ENCODE measurements at places on chromosomes 7 and 10.

DNA sequence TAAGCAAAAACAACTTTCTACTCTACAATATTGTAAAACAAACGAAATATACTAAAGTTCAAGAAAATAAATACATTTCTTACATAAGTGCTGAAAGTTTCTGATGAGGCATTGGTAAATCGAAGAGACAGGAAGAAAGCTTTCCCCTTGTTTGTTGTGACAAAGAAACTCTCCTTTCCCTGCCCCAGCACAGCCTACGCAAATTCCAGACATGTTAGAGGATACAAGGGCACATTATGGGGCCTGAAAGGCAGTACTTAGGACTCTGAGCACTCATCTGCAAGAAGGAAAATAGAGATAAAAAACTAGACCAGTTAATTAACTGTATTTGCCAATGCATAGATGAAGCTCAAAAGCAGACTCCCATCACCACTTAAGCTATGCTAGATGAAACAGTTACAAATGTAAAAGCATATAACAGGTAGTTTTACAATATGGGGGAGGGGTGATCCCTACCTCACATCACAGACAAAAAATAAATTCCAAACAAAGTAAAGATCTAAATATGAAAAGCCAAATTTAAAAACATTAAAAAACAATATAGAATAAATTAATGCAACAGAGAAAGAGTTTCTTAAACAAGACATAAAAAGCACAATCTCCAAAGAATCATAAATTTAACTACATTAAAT, 21.8 kb downstream of the ARHGAP19 start:
- no peak for DNase-seq

DNA sequence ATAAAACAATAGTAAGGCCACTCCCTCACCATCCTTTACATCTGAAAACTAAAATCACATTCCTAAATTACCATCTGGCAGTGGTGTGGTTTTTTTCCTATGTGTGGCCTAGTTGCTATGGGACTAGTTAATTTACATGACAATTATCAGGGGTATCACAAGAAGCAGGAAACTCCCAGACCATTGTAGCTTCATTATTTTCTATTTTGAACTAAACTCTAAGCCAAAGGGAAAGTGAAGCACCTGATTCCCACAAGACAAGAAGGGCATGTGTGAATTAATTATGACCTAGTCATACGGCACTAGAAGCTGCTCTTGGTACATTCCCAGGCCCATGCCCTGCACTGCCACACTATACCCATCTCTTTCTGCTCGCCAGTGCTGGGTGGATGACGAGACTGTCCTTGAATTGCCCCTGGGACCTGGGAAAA, 103.4 kb downstream of the ATXN7L1 start:
- DNase-seq: no peak

- DNase-seq: no peak
These were observed at the start of gene PRR15 for GRCh38 chr7:29563590-29564495. Gene PRR15, plus strand, starts transcription at chr7:29563835. Its CDS starts 2,495 bp downstream, at chr7:29566330.

GRCh38 chr7:30853576-30853975, 58.1 kb upstream of the AQP1 start:
- DNase-seq: no peak

DNA sequence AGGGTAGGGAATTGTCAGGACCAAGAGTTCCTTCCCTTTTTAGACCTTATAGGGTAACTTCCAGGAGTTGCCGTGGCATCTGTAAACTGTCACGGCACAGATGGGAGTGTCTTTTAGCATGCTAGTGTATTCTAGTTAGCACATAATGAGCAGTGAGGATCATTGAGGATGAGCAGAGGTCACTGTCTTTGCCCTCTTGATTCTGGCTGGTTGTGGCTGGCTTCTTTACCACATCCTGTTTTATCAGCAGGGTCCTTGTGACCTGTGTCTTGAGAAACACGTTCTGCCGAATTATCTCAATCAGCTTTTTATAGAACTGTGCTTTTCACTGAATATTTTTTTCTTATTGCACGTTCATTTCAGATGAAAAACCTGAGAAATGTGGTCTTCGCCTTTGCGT, 41.5 kb downstream of the MINPP1 start:
- no peak for DNase-seq

DNA sequence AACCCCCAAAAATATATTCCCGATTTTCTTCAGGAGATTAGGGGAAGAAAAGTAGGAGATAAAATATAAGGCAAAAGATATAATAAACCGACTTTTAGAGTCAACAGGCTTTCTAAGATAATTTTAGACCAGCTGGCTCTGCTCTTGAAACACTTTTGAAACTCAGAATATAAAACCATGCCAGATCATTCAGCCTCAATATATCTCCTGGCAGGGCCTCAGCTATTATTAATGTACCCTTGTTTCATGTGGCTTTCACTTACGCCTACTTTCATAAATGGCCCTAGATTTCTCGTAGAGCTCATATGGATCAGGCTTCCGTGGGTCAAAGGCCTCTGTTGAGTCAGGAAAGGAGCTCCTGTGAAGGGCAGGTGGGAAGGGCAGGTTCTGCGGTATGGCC, 396.0 kb downstream of the PHTF2 start:
- DNase-seq: no peak

DNA sequence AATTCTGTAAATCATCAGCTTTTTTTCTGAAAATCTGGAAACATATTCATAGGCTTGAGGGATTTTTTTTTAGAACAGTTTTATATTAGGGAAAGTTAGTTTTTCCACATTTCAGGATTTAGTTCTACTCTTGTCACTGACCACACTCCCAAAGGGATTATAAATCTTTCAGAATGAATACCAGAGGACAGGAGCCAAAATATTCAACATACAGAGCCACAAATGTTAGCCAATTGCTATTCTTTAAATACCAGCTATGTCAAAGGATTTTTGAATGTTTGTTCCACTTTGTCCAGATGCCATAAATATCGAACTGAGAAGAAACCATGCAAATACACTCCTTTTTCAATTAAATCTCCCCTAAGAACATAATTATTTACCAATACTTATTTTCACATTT, 50.7 kb downstream of the ODAD2 start:
- no peak for DNase-seq

GRCh38 chr10:97821308-97822038, 28.2 kb upstream of the GOLGA7B start:
- DNase-seq: no peak

DNA sequence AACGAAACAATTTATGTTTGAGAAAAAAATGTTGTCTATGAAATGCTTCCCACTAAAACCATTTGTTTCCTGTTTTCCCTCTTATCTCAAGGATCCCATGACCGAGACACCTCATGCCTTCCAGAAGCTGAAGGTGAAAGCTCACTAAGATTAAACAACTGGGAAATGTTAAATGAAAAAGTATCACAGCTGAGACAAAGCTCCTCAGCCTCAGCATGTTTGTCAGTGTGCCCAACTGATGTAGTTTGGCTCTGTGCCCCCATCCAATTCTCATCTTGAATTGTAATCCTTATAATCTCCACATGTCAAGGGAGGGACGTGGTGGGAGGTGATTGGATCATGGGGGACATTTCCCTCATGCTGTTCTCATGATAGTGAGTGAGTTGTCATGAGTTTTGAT, 327.3 kb downstream of the HTR7 start:
- no peak for DNase-seq

DNA sequence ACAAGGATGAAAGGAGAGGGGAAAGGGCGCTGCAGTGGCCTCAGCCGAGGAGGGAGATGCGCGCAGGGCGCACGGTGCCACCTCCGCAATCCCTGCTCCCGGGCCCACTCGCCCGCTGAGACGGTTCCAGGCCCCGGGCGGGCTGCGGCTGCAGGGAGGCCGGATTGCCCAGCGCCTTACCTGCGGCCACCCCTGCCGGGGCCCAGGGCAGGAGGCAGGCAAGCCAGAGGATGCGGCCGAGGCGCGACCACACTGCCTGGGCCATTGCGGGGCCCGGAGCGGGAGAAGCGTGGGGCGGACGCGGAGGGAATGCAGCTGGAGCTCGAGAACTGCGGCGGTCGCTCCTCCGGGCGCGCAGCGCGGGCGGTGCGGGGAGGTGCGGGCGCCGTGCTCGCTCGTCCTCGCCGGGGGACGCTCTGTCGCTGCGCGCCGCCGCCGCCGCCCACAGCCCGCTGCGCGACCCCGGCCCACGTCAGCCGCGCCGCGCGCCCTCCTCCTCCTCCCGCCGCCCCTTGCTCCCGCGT, at the start of gene TMEM130:
Gene TMEM130, minus strand, starts transcription at position 418 of the 524 bp plus-strand sequence. Its CDS starts 153 bp downstream, at position 265.
- DNase-seq: no peak

GRCh38 chr7:147852833-147853232, 737.7 kb upstream of the C7orf33 start:
- no peak for DNase-seq

DNA sequence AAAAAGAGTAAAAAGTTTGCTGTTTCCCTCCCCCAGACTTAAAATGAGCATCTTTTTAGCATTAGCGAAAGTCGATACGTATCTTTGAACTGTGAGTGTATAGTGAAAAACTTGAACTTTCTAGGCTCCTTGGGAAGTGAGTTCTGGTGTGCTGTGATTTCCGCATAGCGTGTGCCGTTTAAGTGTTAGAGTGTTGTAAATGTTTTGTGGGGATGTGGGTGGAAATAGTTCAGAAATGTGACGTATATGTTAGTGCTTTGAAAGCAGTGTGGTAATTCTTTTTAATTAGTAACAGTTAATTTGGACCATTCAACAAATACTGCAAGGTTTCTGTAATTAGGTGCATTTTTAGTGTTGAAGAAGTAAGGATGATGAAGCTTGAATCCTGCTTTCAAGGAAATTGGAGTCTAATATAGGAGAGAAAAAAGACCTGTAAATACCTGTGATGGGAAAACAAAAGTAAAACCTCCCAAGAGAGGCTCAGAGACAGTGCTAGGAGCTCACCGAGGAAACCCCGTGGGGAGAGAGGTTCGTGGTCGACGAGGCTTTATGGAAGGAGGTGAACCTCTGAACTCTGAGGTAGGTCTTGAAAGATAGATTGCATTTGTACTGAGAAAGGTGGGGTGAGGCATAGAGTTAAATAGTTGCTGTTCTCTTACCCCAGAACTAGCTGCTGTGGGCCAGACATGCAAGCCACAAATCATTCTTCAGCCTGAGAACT, 40.8 kb downstream of the RBM33 start:
- DNase-seq: no peak

DNA sequence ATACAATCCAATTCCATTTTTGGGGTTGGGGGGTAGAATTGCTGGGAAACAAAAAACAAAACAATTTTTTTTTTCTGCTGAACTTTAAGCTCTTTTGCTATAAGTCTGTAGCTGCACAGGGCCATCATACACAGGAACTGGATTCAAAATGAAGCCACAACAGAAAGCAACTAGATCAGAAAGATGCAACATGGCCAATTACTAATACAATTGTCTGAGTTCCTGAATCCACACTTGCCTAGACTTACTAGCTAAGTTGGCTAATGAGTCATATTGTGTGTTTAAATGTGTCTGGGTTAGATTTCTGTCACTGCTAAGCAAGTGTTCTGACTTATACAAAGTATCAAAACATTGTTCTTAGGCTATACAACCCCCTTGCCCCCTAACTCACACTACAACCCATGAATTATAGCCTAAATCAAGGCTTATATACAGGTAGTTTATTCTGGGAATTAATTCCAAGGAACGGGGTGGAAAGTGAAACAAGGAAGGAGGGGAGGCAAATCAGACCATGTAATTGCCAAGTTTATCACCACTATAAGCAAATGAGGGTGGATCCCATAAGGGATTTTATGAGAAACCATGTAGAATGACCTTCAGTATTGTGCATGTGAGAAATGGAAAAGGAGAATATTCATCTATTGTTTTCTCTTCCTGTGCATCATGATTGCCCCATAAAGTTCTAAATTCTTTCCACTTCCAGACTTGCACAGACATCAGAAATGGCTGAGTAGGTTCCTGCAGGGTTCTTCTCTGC, 337.9 kb upstream of the SORCS1 start:
- no peak for DNase-seq

GRCh38 chr7:132944774-132945173, 137.1 kb downstream of the CHCHD3 start:
- no peak for DNase-seq

- DNase-seq: no peak
These were observed 88.8 kb upstream of the MDFIC start for GRCh38 chr7:114832906-114833595.

- DNase-seq: no peak
These were observed 164.4 kb downstream of the HGF start for GRCh38 chr7:81605493-81605892.

GRCh38 chr10:54800741-54801421, at the start of gene PCDH15:
Gene PCDH15, minus strand, starts transcription at chr10:54801231. Its CDS starts 136,969 bp downstream, at chr10:54664262.
- no peak for DNase-seq

DNA sequence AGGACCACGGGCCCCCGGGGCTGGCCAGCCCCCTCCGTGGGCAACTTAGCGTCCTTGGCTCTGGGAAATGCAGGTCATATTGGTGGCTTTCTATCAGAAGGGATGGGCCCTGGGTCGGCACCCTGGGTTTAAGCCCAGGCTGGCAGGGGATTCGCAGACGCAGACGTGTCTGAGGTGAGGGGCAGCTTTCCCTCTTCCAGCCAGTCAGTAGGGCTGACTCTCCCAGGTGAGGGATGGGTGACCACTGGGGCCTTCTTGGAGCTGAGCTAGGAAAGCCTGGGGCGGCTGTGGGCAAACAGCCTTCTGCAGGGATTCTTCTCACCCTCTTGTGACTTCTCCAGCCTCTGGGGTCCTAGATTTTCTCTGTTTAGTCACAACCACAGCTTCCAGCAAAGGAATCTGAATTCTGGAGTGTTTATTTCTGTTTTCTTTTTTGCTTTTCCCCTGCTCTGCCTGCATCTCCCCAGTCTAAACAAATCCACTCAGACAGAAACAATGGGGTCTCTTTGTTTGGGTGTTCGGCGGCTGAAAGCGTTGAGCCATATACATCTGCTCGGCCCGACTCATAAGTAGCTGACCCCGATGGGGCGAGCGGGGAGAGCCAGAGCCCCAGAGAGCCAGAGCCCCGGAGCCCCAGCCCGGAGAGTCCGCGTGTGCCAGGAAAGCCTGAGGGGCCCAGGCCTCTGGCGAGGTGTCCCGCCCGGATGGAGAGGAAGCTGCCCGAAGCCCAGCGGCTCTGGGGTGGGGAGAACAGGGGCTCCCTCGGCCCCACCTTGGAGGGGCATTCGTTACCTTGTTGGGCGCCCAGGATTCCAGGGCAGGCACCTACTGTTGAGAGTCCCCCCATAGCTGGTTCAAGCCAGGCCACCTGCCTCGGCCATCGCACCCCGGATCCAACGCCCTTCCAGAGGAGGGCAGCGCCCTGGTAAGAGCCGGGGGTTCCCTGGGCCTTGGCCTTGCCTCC, 2.0 kb downstream of the MNX1 start:
- DNase-seq: no peak

GRCh38 chr7:47677664-47678063, 95.8 kb upstream of the TNS3 start:
- DNase-seq: no peak

- DNase-seq: no peak
These were observed 97.0 kb downstream of the C10orf105 start for GRCh38 chr10:71622616-71623015.

DNA sequence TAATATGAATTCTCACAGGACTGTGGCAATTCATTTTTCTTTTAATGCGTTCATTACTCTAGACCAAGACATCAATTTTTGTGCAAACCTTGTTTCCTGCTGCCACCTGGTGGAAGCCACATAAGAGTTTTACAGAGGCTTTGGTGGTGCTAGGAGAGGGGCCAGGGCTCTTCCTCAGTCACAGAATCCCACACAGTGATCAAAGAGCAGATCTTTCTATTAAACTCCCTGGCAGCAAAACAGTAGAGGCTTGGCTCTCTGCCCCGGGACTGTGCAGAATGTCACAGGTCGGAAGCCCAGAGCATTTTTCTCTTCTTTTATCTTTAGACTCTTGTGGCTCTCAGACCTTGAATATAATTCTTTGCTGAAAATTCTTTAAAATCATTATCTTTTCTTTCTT, 506.4 kb upstream of the C7orf33 start:
- DNase-seq: no peak

GRCh38 chr10:93813507-93814465, 56.0 kb downstream of the LGI1 start:
- no peak for DNase-seq
